ENCODE measurements at places on chromosomes 7 and 10.

DNA sequence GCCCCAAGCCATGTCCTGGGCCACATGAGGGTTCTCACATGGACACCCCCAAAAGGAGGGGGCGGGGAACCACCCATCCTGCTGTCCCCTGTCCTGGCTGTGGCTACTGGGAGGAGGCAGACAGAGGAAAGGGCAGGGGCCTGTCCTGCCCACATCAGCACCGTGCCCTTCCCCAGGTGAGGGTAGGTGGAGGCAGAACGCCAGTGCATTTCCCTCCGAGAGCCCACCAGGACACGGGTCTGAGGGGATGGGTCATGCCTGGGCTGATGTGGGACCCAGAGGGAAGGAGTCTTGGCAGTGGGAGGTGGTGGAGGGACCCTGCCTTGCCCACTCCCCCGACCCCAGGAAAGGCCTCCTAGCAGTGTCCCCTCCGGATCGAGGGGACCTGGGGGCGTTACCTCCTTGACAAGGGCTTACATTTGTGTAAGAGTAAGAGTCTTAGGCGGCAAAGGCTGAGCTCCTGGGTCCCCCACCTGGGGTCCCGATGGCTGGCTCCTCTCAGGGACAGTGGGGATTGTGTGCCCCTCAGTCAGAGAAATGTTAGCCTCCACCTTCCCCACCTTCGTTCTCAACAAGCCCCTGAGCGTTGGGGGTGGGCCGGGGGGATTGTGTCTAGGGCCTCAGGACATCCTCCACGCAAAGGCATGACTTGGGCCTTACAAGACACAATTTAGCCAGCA is 6.1 kb downstream of the CRYGN start:
- no peak for DNase-seq

- peak; percentile 74 for DNase-seq
Measured at GRCh38 chr10:111076191-111076681, 593 bp upstream of the ADRA2A start.

DNA sequence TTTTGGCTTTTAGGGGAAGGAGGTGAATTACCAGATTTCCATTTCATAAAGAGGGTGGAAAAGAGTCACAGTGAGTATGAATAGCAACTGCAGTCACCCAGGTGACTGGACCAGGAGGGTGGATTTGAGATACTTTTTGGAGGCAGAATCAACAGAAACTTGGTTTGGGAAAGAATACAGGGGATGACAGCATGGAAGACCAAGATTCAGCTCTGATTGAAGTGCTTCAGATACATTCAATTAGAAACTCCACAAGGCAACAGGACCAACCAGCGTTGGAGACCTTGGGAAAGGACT is 83.0 kb downstream of the SGMS1 start:
- no peak for DNase-seq

DNA sequence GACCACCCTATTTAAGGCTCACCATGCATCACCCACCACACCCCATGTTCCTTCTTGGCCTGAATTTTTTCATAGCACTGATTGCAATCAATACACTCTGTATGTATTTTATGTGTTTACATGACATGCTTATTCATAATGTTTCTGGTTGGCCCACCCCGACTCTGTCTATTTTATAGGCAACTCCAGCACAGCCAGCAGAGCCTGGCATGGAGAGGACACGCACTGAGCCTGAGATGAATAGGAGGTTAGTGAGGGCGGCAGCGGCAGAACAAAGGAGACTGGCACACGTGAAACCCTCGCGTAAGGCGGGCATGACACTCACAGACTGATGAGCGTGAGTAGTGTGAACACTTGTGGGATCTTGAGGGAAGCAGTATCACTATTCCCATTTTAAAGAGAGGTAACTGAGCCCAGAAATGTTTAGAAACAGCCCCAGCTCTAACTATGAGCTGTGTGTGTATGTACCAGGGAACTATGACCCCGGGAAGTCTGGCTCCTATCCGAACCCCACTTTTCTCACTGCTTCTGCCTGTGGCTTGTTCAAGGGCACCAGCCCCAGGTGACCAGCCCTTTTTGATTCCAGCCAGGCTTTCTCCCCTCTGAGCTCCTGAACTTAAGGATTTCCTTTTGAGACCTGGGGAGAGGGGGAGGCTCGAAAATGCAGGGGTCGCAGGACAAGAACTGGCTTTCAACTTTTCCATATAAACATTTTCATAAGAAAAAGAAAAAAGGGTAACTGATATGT is 113.3 kb downstream of the ARHGAP22 start:
- DNase-seq: no peak

DNA sequence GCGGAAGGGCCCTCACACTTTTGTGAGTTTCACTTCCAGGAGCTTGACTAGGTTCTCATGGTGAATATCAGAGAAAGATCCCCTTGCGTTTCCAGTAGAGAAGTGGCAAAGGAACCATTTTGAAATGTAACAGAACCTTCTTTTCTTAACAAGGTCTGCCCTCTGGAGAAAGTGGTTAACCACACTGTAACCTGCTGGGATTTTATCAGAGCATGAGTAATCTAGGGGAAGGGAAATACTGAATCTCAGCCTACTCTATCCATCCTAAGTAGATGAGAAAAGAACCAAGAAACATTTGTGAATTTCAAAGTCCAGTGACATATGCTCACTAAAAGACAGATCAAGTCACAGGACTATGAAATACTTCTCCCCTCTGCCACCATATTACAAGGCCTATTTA is 235.5 kb downstream of the ZEB1 start:
- DNase-seq: no peak

DNA sequence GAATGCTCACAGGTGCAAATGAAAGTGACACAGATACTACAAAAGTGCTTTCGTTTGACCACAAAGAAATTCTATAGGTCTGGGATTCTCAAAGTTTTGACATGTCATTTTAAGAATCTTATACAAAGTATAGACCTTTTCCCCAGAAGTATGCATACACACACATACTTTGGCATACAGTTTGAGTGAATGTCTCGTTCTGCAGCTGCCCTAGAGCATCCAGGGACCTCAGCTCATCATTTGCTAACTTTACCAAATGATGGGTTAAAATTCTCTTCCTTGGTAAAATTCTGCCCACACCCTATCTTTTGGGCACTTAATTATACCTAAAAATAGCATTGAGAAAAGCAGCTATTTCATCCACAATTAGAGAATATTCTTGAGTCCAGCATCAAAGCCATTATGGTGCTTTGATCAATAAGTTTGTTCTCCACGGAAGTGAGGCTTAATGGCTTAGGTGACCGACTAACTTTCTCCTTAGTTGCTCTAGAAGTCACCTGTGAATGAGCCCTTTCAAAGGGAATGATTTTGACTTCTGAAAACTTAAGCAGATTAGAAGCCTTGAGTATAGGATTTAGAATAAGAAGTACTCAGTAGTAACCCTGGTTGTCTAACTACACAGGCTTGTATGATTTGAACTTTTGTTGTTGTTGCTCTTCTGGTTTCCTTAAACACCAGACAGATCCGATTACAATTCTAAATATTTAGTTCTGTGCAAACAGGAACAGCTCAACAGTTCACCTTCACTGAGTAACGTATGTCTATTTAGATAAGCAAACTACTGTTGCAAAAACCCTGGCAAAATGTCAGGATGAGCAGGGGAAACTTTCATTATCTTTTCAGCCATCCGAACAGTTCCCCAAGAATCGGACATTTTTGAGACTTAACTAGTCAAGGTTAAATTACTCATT is 70.6 kb downstream of the CNNM2 start:
- no peak for DNase-seq

Data from GM19239 (cell line).